EL (cell line): ENCODE measurements at places on chromosomes 12 and 14.

GRCh38 chr14:42523666-42524065, 917.0 kb downstream of the LRFN5 start:
- no peak for DNase-seq

DNA sequence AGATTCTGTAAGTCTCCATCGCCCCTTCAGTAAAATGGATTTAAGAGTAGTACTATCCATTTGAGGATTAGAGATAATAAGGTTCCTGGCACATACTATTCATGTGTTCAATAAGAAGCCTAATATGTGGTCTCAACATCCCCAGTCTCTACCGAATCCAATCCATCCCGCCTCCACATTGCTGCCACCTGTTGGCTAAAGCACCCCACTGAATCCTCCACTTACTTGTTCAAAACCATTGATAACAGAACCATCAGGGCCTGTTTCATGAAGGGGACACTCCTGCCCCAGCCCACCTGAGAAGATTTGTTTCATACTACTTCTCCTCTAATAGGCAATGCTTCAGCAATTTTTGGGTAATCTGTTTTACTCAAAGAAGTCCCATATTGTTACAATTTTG, 147.5 kb downstream of the SLC2A13 start:
- no peak for DNase-seq

- DNase-seq, result peak; percentile 7
Measured at GRCh38 chr12:127455347-127456265, 811.4 kb upstream of the TMEM132C start.

DNA sequence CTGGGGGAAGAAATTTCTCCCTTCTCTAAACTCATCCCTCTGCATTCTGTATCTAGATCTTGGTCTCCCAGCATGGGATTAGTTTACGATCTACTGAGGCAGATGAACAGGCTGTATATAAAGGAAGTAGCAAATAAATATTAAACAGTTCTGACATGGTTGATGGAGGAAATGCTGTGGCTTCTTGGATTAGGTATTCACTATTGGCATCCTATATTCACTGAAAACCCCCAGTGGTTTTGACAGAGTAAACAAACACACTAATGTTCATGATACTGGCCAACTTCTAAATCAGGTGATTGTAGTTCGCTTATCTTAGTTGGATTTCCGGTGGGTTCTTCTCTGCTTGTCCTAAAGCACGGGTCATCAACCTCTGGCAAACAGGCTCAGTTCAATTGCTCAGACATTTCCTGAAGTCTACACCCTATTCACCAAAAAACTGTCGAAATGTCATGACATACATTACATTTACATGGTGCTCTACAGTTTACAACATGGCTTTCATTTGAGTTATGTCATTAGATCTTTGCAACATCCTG, 433.9 kb downstream of the EGLN3 start:
- DNase-seq, result no peak

GRCh38 chr14:53715193-53715721, 241.4 kb downstream of the BMP4 start:
- DNase-seq, result peak; percentile 79

- no peak for DNase-seq
Measured at GRCh38 chr12:111828338-111828979, 13.6 kb upstream of the MAPKAPK5 start.

DNA sequence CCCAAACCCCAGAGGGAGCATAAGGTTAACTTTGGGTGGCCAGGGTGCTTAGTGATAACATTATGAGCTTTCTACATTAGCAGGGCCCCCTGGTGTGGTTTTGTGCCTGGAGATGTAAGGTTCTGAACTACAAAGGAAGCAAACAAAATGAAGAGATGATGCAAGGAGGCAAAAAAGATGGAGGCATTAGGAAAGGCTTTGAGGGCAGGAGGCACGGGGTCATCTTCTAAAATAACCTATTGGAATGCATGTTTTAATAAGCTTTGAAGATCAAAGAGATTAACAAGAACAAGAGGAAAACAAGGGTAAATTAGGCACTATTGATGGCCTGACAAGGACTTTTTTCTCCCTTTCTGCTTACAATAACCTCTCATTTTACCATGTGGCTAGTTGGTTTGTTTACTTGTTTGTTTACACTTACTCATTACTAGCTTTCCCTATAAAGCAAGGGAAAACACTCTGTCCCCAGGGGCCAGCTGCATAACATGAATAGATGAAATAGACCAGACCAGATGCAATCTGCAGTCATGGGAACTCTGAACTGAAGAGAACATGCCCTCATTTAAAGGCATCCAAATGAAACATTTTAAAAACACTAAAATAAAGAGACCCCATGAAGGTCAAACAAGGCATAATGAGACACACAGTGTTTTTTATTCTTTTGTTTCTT, 390.3 kb downstream of the DIO2 start:
- no peak for DNase-seq

GRCh38 chr12:127570793-127571360, 696.1 kb upstream of the TMEM132C start:
- no peak for DNase-seq

DNA sequence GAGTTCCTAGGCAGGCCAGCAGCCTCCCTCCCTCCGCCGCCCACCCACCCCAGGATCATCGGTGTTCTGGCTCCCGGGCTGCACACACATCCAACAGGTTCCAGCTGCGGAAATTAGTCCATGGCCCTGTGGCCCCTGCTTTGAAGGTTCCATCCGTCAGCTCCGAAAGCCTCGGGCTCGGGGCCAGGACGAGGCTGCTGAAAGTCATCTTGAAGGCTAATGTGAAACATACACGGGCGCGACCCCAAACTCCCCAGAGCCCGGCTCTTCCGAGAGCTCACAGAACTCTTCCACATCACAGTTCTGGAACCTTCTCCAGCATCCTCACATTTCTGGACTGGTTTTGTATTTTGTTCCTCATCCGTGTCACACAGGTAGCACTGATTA, 19.8 kb downstream of the KDM2B start:
- no peak for DNase-seq

DNA sequence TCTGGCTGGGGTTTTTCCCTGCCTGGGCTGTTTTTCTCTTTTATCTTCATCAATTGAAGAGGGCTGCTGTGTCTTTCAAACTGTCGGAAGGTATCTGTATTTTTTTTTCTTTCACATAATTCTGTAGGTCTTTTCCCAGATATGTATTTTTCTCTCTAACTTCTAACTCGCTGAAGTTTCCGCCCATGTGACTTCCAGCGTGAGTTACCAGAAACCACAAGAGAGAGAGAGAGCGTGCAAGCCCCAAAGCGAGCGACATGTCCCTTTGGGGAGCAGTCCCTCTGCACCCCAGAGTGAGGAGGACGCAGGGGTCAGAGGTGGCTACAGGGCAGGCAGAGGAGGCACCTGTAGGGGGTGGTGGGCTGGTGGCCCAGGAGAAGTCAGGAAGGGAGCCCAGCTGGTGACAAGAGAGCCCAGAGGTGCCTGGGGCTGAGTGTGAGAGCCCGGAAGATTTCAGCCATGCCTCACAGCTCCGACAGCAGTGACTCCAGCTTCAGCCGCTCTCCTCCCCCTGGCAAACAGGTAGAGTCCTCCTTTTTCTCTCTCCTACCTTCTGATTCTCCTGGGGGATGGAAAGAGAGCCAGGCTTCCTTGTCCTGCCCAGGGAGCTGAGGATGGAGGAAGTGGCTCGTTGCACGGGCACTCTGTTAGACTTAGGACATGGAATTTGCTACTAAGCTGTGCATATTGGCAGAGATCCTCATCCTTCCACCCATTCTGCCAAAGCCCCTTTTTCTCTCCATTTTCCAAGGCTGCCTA, at the start of gene BATF:
BATF (plus strand) TSS at position 246 of the 759 bp plus-strand sequence; CDS start at position 460, 214 bp downstream.
- no peak for DNase-seq

GRCh38 chr14:23056145-23056955, 970 bp downstream of the CDH24 start:
- DNase-seq, result peak; percentile 82

DNA sequence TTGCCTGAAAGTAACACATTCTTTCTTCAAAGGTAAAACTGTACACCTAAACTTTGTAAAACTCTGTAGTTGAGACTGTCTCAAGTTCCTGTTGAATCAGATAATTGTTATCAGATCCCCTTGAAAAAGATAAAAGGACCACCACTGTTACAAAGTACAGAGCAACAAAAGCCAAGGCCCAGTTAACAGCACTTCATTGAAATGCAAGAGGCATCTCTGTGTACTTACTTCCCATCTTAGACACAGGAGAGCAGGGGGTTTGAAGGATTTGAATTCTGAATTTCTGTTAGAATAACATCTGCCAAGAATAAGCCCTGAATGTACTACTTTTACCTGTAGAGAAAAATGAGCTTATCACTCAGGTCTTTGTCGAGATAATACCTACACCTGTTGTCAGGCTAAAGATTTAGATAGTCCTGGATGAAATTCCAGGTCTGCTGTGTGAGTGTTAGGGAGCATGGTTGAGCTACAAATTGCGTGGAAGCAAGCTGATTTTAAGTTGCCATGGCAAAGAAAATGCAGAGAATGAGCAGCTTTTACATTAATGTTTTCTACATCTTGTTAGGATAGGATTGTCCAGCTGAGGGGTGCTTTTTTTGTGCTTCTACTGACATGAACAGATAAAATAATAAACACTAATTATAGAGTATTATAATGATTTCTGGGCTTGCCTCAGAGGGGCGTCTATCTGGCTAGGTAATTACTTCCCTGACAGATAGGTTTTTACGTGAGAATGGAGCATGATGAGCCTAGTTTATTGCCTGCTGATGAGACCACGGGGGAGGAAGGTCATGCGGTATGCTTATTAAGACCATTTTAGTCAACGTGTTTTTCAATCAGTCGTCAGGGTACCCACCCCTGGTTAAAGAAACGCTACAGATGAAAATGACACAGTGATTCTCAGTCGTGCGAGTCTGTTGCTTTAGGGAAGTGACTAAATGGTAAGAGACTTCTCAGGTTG, 309.2 kb downstream of the PAWR start:
- DNase-seq, result no peak

GRCh38 chr12:119902084-119902509, 25.0 kb upstream of the CIT start:
- DNase-seq, result peak; percentile 68

DNA sequence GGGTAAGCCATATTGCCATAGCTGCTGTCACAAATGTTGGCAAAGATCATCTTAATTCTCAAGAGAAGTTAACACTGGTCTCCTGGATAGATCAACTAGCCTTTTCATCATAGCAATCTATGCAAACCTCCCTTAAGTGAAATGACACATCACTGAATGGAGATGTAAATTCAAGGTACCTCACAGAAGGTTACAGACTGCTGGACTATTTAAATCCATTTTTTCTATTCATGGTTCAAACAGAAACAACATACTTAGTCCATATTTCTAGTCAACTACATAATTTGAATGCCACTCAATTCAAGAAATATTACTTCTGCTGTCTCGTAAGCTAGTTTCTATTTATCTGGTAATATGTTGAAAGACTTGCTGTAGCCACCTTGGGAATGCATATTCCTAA, 748.3 kb downstream of the C12orf50 start:
- no peak for DNase-seq

DNA sequence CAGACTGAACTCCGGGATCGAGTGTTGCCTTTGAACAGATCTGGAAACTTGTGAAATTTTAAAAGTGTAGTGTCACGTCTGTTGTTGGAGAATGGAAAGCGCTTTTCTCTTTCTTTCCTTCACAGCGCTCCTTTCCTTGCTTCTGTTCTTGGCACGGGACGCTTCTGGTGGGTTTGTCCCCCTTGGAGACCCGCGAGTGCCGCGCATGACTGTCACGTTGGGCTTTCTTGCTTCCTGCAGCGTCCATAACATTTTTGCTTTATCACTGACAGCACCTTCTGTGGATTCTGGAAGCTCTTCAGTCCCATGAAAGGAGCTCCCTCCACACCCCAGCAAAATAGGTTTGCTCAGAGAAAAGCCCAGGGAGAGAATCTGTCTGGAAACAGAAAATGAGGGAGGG, 193.0 kb upstream of the TMEM132C start:
- no peak for DNase-seq

GRCh38 chr14:99230208-99231151, 41.5 kb downstream of the BCL11B start:
- no peak for DNase-seq

GRCh38 chr12:34406996-34407300, 384.7 kb downstream of the ALG10 start:
- no peak for DNase-seq

DNA sequence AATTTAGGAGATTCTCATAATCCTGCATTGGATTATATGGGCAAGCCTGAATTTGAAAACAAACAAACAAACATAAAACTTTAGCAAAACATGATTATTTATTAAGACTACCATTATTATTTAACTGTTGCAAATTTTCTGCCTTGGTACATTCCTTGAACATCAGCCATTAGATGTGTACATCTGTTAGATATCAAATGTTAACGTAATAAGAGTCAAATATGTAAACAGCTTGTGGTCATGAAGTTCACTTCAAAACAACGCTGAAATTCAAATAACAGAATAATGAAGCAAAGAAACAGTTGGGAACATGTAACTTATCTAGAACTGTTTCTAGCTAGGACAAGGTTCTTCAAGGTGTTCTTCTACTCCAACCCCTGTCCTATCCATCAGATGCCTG, 14.3 kb upstream of the TMX1 start:
- no peak for DNase-seq

GRCh38 chr14:98227727-98228111, 1044.3 kb downstream of the BCL11B start:
- no peak for DNase-seq

DNA sequence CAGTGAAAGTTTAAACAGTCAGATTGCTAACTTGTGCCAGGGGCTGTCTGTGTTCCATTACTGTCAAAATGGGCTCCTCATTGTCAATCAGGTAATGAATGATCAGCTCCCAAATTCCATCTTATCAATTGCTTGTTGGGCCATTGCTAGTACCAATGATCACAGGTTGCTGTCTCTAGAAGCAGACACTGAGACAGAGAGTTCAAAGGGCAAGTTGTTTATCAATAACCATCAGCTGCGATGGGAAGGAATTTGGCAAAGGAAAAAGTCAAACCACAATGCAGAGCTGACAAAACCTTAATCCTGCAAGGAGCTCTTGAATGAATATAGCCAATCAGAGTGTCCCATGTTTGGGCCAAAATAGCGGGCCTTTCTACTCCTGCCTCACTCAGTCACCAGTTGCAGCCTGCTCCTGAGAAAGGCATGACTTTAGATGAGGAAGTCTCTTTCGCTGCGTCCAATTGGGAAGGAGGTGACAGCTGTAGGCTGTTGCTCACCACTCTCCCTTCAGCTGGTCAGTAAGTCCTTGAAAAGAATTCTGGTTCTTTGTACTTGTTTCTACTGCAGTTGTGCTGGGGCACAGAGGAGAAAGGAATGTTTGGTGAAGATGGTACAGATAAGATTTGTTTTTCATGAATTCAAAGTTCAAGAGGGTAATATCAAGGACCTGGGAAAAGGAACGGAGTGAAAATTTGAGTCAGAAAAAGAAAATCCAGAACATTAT, 179.2 kb upstream of the PDE3A start:
- DNase-seq, result no peak

- no peak for DNase-seq
Measured at GRCh38 chr14:67541448-67542387, 8.6 kb downstream of the PLEKHH1 start.

GRCh38 chr12:29337325-29337724, 43.6 kb downstream of the ERGIC2 start:
- DNase-seq, result no peak

GRCh38 chr14:89276424-89276975, 140.5 kb downstream of the FOXN3 start:
- peak; percentile 71 for DNase-seq

- DNase-seq, result no peak
Measured at GRCh38 chr12:42475106-42475505, 114.4 kb downstream of the PRICKLE1 start.
